ENCODE measurements at places on chromosomes 11 and 22.

DNA sequence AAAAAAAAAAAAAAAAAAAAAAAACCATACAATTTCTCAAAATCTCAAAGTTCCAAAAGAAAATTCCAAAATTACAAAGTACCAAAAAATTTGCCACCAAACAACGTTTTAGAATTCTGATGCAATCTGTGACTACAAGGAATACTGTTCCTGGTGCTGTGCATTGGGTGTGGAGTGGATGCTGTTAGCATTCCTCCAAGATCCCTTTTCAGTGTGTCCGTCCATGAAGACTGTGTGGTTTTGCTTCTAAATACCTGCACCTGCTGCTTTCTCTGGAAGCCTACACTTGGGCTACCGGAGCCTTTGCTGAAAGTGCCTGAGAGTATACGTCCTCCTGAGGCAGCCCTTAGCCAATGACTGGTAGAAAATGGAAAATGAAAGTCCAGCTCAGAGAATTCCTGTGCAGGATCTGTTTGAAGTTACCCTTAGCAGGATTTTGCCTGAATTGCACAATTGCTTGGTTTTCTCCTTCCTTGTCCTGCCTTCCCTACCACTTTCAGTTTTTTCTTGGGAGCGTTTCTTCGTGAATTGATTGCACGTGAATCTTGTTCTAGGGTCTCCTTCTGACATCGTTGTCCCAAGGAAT lies 140.8 kb downstream of the TRPC6 start:
- DNase-seq: no peak

GRCh38 chr11:116525961-116526495 lies 246.8 kb downstream of the BUD13 start:
- DNase-seq: no peak

DNA sequence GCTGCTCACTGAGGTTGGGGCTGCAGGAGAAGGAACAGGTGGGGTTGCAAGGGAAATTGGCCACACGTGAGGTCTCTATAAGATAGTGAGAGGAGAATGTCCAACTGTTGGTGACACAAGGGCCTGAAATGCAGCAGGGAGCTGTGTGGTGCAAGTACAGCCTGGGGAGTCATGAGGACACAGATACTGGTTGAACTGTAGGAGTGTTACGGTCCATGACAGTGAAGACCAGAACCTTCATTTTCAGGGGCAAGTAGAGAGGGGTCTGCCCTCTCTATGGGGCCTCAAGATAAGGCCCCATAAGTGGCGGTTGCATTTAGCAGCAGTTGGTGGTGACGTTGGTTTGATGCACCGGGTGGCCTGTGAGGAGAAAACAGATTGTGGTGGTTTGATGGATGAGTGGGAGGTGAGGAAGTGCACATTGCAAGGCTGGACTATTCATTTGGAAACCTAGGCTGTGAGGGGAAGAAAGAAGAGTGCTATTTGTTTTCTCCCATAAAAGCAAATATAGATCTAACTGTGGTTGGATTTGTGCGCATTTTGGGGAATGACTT lies 39.4 kb downstream of the MICAL2 start:
- DNase-seq: no peak

GRCh38 chr11:107397357-107397756 lies 60.3 kb downstream of the CWF19L2 start:
- DNase-seq: no peak

DNA sequence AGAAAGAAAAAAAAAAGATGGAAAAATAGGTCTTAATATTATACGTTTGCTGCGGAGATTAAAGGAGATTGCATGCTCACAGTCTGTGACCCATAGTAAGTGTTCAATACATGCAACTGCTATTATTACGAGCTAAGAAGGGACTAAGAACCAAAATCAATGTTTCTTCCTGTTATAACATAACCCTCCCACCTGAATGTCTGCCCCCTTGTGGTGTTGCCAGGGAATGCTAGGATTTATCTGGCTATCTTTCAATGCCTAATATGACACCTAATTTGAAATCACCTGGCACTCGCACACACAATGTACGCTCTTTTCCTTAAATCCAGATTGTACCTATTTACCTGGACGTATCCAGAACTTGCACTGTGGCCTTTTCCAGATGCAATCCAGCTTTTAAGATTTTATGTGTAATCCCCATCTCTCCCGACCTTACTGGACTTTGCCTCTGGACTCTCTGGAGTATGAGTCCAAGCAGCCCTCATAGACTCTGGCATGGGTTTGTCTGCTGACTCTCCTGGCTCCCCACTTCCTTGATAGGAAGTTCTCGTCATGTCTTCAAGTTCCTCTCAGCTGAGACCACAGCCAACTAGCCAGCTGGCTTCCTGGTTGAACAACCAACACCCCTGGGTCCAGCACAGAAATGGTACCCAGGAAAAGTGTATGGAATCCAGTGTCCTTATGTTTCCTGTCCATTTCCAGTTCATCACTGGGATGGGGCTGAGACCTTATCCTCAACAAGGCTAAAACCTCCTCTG lies 151.5 kb downstream of the CCDC34 start:
- DNase-seq: no peak

GRCh38 chr11:117833401-117833891 lies 8.9 kb upstream of the FXYD2 start:
- no peak for DNase-seq

All from ascending aorta (tissue), 2 donors.